ENCODE measurements at places on chromosomes 2 and 18. TPM values are rescaled to one million over a fixed set of nuclear protein-coding genes. Genes with fewer than 3 reads are reported as not detected.

DNA sequence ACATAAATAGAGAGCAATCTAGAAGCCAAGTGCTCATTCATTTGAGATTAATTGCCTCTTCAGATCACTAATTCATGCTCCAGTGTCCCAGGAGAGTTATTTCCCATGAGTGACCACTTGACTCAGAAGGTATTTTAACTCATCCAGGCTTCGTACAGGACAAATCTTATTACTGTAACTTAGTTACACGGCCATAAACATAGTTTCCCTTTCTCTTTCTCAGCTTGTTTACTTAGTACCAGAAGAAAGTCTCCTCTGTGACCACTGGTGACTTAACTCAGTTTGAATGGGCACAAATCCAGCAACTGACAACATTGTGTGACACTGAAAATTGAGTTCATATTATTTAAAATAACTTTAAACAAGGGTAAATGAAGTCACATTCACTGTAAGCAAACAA lies 25.3 kb downstream of the MMADHC start:
- no peak for DNase-seq
- H3K27me3 ChIP-seq = no peaks in the 10 kb centered on the region

GRCh38 chr18:48934723-48935432 lies 15.9 kb downstream of the SMAD7 start:
- H3K4me1 ChIP-seq = peaks cover 90% of the 10 kb centered on the region
- peaks cover 22% of the 10 kb centered on the region for H3K36me3 ChIP-seq
- peak overlapping the region; percentile 52 for H3K4me3 ChIP-seq

DNA sequence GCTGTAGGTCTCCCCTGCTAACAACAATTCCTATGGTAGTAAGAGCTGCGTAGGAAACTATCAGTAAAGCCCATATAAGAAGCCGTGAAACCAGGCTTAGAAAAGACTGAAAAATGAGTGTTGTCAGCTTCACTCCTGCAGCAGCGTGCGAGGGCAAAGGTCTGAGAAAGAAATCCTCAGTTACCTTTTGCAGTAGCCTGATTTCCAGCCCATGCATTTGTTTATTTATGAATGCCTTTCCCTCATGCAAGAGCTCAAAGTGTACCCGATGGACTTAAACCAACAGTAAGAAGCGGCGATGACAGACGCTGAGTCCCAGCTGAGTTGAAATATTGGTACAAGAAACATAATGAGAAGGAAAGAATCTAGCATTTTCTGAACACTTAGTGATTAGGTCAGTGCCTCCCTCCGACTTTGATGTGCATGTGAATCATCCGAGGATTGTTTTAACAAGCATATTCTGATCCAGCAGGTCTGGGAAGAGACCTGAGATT lies 15.0 kb upstream of the POLI start:
- H3K36me3 ChIP-seq = peaks cover 3% of the 10 kb centered on the region
- H3K27ac ChIP-seq = no peak overlapping the region
- DNase-seq = no peak
- H3K4me3 ChIP-seq = no peak overlapping the region
- H3K27me3 ChIP-seq = peaks cover 3% of the 10 kb centered on the region
- H3K4me1 ChIP-seq = peaks cover 25% of the 10 kb centered on the region

DNA sequence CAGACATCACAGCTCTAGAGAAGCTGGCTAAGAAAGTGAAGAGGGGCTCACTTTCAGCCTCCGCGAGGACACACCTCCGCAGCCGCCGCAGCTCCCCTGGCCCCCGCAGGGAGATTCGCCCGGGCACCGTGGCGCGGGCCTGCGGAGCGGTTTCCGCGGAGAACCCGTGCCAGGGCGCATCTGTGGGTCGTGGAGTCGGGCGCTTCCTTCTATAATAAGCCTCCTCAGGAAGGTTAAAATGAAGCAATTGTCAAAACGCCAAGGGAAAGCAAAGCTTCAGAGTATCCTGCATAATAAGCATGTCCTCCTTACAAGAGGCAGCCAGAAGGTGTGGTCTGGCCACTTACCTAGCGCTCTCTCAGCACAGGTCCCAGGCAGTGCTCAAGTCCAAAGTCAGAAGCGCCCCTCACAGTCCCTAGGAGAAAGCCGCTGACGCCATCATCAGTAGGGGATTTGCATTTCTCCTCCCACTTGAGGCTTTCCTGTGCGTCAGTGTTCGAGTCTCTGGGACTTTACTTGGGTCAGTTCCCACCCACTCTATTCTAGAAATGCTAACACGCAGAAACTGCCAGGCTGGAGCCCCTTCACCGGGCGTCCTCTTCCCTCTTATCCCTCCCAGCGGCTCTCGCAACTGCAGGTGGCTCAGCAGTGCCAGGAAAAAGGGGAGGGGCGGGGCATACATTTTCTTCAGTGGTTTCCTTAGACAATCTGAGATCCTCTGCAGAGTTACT lies at the start of gene STAT4:
TSS of gene STAT4 (minus strand) at position 395 of the 731 bp plus-strand sequence. CDS start 2,791 bp downstream, outside the sequence.
- DNase-seq = peak; percentile 92
- peaks cover 69% of the 10 kb centered on the region for H3K4me1 ChIP-seq
- H3K27me3 ChIP-seq = no peaks in the 10 kb centered on the region
- peak within 1 kb of the TSS; percentile 94 for H3K4me3 ChIP-seq
- peaks cover 22% of the 10 kb centered on the region for H3K36me3 ChIP-seq
- H3K27ac ChIP-seq = peak within 1 kb of the TSS; percentile 95

DNA sequence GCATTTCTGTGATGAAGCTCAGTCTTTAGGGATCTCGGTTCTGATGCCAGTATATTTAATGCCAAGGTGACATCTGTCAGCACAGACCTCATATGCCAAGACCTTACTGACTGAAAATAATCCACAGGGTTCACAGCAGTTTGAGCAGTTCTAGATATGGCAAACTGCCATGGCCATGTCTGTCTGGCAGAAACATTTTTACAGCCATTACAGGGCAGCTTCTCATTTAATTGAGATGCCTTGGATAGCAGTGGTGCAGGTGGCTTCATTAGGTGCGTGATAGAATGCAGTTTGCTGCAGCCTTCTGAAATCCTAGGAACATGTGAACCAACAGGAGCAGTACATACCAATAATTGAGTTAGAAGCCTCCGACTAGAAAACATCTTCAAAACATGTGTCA lies 510.6 kb downstream of the XIRP2 start:
- H3K27me3 ChIP-seq = no peaks in the 10 kb centered on the region
- no peaks in the 10 kb centered on the region for H3K36me3 ChIP-seq
- H3K4me3 ChIP-seq = no peak overlapping the region
- no peaks in the 10 kb centered on the region for H3K4me1 ChIP-seq
- no peak for DNase-seq

GRCh38 chr2:74528600-74529356 lies 728 bp downstream of the AUP1 start:
- peak overlapping the region; percentile 97 for H3K27ac ChIP-seq
- peak overlapping the region; percentile 100 for H3K4me3 ChIP-seq
- H3K27me3 ChIP-seq = no peaks in the 10 kb centered on the region
- DNase-seq = peak; percentile 61
- H3K4me1 ChIP-seq = peaks cover 46% of the 10 kb centered on the region
- H3K36me3 ChIP-seq = peaks cover 45% of the 10 kb centered on the region

GRCh38 chr2:133766164-133766832 lies 198.0 kb upstream of the NCKAP5 start:
- no peaks in the 10 kb centered on the region for H3K27me3 ChIP-seq
- H3K4me3 ChIP-seq = no peak overlapping the region
- no peaks in the 10 kb centered on the region for H3K4me1 ChIP-seq
- H3K27ac ChIP-seq = no peak overlapping the region
- DNase-seq = no peak

DNA sequence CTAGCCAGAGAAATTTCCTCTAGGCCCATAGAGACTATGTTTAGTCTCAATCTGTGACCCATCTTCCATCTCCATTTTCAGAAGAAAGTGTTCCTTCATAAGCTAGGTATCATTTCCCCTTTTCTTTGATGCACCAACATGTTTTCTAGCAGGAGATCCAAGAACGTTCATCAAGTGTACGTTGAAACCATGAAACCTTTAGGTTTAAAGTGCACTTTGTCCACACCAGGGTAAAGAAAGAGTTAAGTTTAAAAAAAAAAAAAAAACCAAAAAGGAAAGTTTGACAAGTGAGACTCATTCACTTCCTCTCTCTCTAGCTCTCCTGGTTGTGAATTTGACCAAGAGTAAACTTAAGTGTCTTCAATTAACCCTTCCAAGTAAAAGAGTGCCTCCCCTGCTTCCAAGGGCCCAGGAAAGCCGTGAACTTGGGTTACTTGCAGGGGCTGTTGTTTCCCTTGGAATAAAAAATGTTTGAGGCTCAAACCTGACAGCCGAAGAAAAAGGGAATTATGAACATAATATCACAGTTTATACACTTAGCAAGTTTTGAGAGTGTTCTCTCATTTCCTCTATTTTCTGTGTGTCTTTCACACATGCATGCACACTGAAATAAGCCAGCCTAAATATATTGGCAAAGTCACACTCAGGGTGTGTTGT lies 56.7 kb downstream of the LBH start:
- H3K4me3 ChIP-seq = no peak overlapping the region
- H3K36me3 ChIP-seq = no peaks in the 10 kb centered on the region
- no peak for DNase-seq

DNA sequence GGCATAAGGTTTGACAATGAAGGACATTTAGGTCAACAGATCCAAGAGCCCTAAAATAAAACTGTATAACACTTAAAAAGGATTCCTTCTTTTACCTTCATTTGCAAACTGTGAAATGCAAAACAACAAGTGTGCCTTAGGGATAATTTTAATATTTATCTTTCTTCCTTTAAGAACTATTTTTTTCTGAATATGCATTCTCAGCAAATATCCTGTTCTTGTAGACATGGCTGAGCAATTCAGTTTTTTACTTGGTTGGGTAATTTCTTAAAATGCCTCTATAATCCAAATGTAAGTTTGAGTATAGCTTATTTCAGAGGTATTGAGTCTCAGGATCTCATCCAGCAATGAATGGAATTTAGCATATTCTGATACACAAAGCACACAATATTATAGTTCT lies 43.0 kb upstream of the KCNJ3 start:
- H3K4me3 ChIP-seq = no peak overlapping the region
- H3K27ac ChIP-seq = no peak overlapping the region
- no peaks in the 10 kb centered on the region for H3K36me3 ChIP-seq
- no peaks in the 10 kb centered on the region for H3K27me3 ChIP-seq

GRB14 gene
- total RNA-seq = not detected

BOLA3 gene
- total RNA-seq = 69.5 TPM

BMP10 gene
- total RNA-seq = not detected
